ENCODE measurements at places on chromosomes 2 and 18. TPM values are rescaled to one million over a fixed set of nuclear protein-coding genes. Genes with fewer than 3 reads are reported as not detected.

ALK gene
- total RNA-seq: 0.88 TPM

ANKRD62 gene
- total RNA-seq: not detected

CPSF3 gene
- total RNA-seq: 32.6 TPM

PHLPP1 gene
- total RNA-seq: 15.7 TPM

LCT gene
- 12.6 TPM for total RNA-seq

GRB14 gene
- 1.1 TPM for total RNA-seq

RTTN gene
- 28.1 TPM for total RNA-seq

RUFY4 gene
- total RNA-seq: 0.27 TPM

TDRD15 gene
- not detected for total RNA-seq

DNPEP gene
- total RNA-seq: 175 TPM

SCN3A gene
- total RNA-seq: 1.3 TPM

NTSR2 gene
- not detected for total RNA-seq

OSR1 gene
- 5.0 TPM for total RNA-seq

RAB6C gene
- not detected for total RNA-seq

UGT1A5 gene
- total RNA-seq: 7.2 TPM

KIF5C gene
- 7.4 TPM for total RNA-seq

NEU4 gene
- 68.8 TPM for total RNA-seq

SLC5A7 gene
- total RNA-seq: not detected

SAG gene
- total RNA-seq: not detected

RFX8 gene
- not detected for total RNA-seq

ZNF516 gene
- 19.8 TPM for total RNA-seq

GATA6 gene
- 127 TPM for total RNA-seq

CCDC148 gene
- not detected for total RNA-seq

OXER1 gene
- 25.0 TPM for total RNA-seq

DHX57 gene
- 69.3 TPM for total RNA-seq

NT5DC4 gene
- not detected for total RNA-seq

RESP18 gene
- not detected for total RNA-seq

AGFG1 gene
- total RNA-seq: 68.1 TPM

ASAP2 gene
- 42.6 TPM for total RNA-seq

SERPINB3 gene
- total RNA-seq: not detected

GAREM2 gene
- 0.85 TPM for total RNA-seq

DARS1 gene
- total RNA-seq: 75.9 TPM

IL37 gene
- total RNA-seq: not detected

SPC25 gene
- total RNA-seq: 1.1 TPM

SERPINB10 gene
- total RNA-seq: not detected

CMPK2 gene
- 13.2 TPM for total RNA-seq

PPP1R1C gene
- total RNA-seq: not detected

ACKR3 gene
- total RNA-seq: 49.5 TPM
